Activated naive CD8-positive, alpha-beta T cell treated with anti-CD3 and anti-CD28 coated beads for 36 hours (primary cell): ENCODE measurements at places on chromosomes 1 and 21. TPM values are rescaled to one million over a fixed set of nuclear protein-coding genes. Genes with fewer than 3 reads are reported as not detected.

GRCh38 chr1:56135069-56135863 lies 444.1 kb downstream of the PLPP3 start:
- DNase-seq = no peak
- no peak overlapping the region for H3K27ac ChIP-seq
- peaks cover 3% of the 10 kb centered on the region for H3K4me1 ChIP-seq
- no peak overlapping the region for H3K4me3 ChIP-seq

GRCh38 chr1:54006508-54006907 lies 11.5 kb downstream of the LDLRAD1 start:
- H3K36me3 ChIP-seq = no peaks in the 10 kb centered on the region
- no peak for DNase-seq

- H3K4me1 ChIP-seq = peaks cover 14% of the 10 kb centered on the region
- H3K27ac ChIP-seq = no peak overlapping the region
- DNase-seq = no peak
- H3K4me3 ChIP-seq = no peak overlapping the region
These were observed 44.0 kb downstream of the PTAFR start for GRCh38 chr1:28132171-28133167.

DNA sequence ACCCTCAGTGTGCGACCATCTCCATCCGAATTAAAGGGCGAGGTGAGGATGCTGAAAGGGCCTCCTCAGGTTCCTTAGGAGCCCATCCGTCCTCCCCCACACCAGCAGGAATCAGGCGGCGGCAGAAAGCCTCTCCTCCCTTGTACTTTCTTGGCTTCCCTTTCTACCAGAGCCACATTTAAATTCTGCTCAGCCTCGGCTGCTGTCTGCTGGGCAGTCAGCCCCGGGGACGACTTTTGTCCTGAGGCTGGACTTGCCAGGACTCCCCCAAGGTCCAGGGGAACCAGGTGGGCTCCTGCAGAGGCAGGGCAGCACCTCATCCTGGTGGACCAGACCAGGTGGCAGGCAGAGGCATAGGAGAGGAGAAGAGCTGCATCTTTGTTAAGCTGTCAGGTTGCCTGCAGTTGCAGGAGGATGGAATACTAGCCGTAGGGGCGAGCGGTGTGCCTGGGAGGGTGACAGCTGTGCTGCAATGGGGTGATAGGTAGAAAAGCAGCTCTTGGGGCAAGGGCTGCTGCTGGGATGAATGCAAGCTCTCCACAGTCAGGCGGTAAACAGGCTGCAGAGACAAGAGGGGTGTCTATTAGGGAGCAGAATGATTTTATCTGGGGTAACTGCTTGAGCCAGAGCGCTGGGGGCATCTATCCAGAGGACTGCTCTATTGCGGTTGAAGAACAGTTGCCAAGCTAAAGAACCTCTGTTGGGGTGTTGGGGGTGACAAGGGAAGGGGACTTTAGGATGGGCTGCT lies 46.2 kb upstream of the WASF2 start:
- no peak for DNase-seq
- H3K27me3 ChIP-seq = no peaks in the 10 kb centered on the region
- no peak overlapping the region for H3K4me3 ChIP-seq
- H3K27ac ChIP-seq = no peak overlapping the region

- no peak overlapping the region for H3K4me3 ChIP-seq
- DNase-seq = no peak
- no peak overlapping the region for H3K27ac ChIP-seq
- peaks cover 46% of the 10 kb centered on the region for H3K27me3 ChIP-seq
- peaks cover 2% of the 10 kb centered on the region for H3K4me1 ChIP-seq
These were observed 1.1 kb upstream of the PRDM16 start for GRCh38 chr1:3067671-3068563.

DNA sequence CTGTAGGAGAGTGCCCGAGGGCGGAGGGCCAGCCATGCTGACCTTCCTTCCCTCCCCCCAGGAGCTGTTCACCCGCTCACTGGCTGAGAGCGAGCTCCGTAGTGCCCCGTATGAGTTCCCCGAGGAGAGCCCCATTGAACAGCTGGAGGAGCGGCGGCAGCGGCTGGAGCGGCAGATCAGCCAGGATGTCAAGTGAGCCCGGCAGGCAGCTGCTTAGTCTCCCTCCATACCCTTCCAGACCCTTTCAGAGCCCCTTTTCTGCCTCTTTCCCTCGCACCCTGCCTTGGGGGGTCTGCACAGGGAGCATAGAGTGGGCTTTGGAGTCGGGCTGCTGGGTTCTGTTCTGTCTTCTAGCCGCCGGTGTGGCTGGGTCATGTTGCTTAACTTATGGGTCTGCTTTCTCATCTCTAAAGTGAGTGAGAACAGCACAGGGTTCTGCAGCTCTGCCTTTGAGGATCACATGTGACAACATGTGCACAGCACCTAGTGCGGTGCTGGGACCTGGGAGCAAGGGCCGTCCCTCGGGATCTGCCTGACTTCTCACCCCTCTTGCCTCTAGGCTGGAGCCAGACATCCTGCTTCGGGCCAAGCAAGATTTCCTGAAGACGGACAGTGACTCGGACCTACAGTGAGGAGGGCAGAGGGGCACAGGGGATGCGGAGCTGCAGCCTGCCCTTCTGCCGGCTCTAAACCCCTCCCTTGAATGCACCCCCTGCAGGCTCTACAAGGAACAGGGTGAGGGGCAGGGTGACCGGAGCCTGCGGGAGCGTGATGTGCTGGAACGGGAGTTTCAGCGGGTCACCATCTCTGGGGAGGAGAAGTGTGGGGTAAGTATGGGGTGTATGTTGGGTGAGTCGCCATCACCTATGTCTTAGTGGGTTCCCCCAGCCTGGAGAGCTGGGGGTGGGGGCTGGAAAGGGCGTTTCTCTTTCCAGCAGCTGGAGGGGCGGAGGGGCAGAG lies 6.2 kb downstream of the AMPD2 start:
- DNase-seq = no peak
- H3K36me3 ChIP-seq = peaks cover 16% of the 10 kb centered on the region
- no peaks in the 10 kb centered on the region for H3K27me3 ChIP-seq
- H3K4me1 ChIP-seq = peaks cover 27% of the 10 kb centered on the region
- no peak overlapping the region for H3K27ac ChIP-seq

DNA sequence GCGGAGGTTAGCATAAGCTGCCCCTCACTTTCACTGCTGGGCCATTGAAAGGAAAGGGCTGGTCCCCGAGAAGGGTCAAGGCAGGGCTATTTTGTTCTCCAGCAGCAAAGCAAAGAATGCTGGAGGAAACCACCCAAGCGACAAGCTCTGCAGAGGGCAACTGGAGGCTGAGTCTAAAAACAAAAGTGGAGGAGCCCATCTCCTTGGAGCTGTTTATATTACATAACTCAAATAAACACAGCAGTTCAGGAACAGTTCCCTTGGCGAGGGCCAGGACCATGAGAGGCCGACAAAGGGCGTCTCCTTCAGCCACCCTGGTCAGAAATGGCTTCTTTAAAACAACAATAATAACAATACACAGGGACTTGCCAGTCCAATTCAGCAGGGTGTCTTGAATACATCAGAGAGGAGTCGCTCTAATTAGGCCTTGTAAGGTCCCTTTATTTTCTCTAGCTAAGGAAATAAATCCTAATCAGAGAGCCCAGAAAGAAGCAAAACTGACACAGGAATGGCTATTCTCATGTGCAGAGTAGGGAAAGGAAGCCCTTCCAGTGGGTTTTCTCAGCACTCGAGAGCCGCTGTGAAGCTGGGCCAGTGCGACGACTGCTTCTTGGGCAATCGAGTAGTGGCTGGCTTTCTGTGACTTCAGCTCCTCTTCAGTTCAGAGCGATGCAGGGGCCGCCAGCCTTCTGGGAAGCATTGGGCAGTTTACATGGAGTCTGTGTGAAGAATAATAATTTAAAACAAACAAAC lies 57.0 kb upstream of the TARBP1 start:
- peaks cover 1% of the 10 kb centered on the region for H3K4me1 ChIP-seq
- no peaks in the 10 kb centered on the region for H3K27me3 ChIP-seq
- H3K4me3 ChIP-seq = no peak overlapping the region
- no peak for DNase-seq
- H3K27ac ChIP-seq = no peak overlapping the region
- H3K36me3 ChIP-seq = no peaks in the 10 kb centered on the region

DNA sequence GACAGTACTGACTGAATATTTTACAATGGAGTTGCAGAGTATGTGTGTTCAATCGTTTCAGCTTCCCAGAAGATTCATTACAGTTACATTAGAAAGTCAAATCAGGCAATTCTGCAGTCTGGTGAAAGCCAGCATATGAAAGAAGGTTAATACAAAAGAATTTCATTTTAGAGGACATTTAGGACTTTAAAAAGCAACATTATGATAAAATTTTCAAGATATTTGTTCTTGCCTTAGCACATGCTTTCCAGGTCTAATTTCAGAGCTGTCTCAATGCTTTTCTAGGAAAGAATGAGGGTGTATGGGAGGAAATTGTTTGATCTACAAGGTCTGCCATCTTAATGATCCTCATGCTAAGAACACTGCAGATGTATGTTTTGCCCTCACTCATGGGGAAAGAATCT lies 63.2 kb downstream of the RERE start:
- no peak overlapping the region for H3K4me3 ChIP-seq
- H3K27me3 ChIP-seq = no peaks in the 10 kb centered on the region
- no peaks in the 10 kb centered on the region for H3K36me3 ChIP-seq
- peaks cover 24% of the 10 kb centered on the region for H3K4me1 ChIP-seq
- no peak overlapping the region for H3K27ac ChIP-seq

GRCh38 chr1:154953611-154954038 lies 2.3 kb downstream of the PBXIP1 start:
- H3K36me3 ChIP-seq = peaks cover 2% of the 10 kb centered on the region
- peak overlapping the region; percentile 94 for H3K27ac ChIP-seq
- no peak for DNase-seq

- H3K4me1 ChIP-seq = peaks cover 4% of the 10 kb centered on the region
- H3K4me3 ChIP-seq = no peak overlapping the region
- H3K27me3 ChIP-seq = peaks cover 19% of the 10 kb centered on the region
- no peaks in the 10 kb centered on the region for H3K36me3 ChIP-seq
- no peak for DNase-seq
These were observed 5.2 kb downstream of the TTLL10 start for GRCh38 chr1:1178794-1179331.

Gene FMO3
- not detected for total RNA-seq

Gene TTLL7
- total RNA-seq = 2.7 TPM

Gene CPLANE2
- 2.2 TPM for total RNA-seq

Gene TSPAN1
- total RNA-seq = not detected

Gene ADAMTS5
- total RNA-seq = not detected

Gene PTBP2
- 10.9 TPM for total RNA-seq

Gene PTPRC
- 421 TPM for total RNA-seq
